ENCODE measurements at places on chromosomes 7 and 10.

DNA sequence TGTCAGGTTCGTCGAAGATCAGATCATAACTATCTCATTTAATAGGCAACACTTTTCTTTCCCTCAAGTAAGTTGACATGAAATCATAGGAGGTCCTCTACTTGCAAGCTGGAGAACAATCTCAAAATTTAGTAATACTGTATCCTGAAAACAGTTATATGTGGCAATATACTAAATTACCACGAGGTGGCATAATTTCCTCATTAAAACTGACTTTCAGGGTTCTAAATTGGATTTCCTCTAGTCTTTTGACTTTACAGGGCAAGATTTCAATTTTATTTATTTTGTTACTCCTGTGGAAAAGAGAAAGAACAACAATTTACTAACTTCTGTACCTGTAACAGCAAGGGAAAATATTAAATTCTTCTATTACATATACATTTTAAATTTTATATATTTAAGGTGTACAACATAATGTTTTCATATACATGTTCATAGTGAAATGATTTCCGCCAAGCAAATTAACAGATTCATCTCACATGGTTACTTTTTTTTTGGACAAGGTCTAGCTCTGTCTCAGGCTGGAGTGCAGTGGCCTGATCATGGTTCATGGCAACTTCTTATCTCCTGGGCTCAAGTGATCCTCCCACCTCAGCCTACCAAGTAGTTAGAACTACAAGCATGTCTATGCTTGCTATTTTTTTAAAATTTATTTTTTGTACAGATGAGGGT is 53.4 kb upstream of the CYP2C18 start:
- no peak for DNase-seq

DNA sequence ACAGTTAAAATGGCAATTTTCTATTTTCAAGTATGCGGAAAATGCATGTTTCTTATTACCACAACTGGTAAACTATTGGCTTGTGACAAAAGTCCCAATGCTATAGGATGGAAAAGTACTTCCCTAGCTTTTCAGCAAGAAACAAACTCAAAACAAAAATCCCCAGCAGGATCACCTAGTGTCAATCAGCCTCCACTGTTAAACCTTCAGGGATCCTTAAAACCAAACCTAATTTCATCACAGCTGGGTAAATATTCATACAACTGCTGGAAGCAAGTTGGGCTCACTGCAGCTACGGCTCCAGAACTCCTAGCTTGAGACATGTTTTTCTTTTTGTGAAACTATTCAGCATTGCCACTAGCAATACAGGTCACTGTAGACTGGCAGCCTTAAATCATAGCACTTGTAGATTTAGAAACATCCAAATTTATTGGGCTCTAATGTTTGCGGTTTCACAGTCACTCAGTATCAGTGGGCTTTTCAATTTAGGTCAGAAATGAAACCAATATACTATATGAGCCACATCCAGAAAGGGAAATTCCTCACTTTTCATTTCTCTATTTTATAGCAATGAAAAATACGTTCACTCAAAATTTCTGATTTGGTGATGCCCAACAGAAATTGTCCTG is 145.2 kb upstream of the ANK3 start:
- no peak for DNase-seq

GRCh38 chr10:52387744-52388143 is 73.7 kb downstream of the DKK1 start:
- no peak for DNase-seq

DNA sequence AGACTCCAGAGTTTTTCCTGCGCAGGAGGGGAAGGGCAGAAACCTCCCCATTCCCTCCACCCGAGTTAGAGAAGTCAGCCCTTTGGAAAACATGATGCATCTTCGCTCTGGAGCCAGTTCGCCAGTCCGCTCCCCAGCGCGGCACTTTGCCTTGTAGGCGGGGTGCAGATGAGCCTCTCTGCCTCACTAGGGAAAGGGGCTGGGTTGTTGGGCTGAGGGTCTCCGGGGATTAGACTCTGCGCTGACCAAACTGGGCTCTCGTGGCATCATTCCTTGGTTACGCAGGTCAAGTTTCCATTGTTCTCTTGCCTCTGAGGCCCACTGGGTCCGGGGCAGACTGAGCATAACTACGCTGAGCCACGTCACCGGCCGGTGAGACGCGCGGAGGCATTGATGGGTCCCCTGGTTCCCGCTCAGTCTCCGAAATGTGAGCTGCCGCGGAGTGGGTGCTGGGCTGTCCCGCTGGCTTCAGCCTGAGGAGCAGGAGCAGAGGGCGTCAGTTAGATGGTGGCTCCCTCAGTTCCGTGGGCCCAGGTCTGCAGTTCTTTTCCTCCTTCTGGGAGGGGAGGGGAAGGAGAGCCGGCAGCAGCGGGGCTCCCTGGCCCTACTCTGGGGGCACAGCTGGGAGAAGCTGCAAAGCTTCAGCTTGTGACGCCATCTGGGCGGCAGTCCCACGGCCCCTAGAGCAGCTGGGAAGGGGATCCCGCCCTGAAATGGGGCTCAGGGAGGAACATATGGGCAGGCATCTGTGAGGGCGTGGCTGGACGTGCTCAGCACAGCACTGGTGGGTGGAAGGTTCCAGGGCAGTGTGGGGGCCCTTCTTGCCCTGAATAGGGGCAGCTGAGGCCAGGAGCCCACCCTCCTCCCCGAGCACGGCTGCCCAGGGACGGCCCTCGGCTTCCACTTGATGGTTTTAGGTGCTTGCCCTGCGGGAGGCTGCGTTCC is 121.3 kb upstream of the BTBD16 start:
- DNase-seq = no peak

DNA sequence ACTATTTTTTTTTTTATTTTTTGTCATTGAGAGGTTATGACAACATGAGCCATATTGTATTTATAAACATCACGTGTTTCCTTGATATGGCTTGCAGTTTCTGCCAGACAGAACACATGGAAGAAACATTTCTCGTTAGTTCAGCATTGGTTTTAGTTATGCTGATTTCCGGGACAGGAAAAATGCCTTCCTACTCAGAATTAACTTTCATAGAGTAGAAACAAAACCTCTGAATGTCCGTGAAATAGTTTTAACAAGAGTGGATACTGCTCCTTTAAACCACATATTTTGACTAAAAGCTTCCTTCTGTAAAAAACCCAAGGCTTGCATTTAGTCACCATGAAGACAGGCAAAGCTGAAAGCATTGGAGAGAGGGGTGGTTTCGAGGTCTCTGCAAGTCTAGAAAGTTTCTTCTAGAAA is 240.4 kb downstream of the KIAA1217 start:
- no peak for DNase-seq

- DNase-seq = no peak
Measured at GRCh38 chr10:24360282-24361127, 151.6 kb downstream of the KIAA1217 start.

GRCh38 chr7:132004529-132004928 is 448.1 kb upstream of the PODXL start:
- DNase-seq = no peak

Data from activated T-helper 9 cell treated with anti-CD3 and anti-CD28 coated beads, Interleukin-2, amount 50 U/mL, for 16 hours (primary cell).